ENCODE measurements at places on chromosomes 4 and X.
A peak's percentile ranks its signal among the peaks of the same experiment; 100 is the strongest.

GRCh38 chr4:6732441-6733357 is 16.7 kb downstream of the BLOC1S4 start:
- no peak for DNase-seq

DNA sequence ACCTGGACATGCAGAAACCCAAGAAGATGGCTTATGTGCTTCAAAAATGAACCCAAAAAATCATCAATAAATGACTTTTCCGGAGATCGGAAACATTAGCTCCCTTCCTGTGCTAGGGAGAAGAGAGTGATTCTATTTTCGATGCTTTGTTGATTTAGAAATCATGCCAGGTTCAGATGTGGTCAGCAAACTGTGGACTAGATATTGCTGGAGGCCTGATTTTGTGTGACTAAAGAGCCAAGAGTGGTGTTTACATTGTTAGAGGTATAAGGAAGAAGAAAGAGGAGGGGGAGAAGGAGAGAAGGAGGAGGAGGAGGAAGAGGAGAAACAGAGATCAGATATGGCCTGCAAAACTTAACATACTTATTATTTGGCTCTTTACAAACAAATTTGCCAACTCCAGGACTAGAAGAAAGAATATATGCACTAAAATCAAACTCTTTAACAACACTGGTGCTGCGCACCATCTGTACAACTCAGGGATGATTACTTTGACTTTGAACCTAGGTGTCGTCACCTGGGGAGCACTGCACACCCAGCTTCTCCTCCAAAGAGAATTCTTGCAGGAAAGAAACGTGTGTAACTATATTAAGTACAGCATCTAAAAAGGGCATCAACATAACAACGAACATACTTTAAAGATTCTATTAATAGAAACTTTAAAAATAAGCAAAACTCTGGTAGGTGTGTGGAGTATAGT is 664.9 kb upstream of the LCORL start:
- DNase-seq, result no peak

DNA sequence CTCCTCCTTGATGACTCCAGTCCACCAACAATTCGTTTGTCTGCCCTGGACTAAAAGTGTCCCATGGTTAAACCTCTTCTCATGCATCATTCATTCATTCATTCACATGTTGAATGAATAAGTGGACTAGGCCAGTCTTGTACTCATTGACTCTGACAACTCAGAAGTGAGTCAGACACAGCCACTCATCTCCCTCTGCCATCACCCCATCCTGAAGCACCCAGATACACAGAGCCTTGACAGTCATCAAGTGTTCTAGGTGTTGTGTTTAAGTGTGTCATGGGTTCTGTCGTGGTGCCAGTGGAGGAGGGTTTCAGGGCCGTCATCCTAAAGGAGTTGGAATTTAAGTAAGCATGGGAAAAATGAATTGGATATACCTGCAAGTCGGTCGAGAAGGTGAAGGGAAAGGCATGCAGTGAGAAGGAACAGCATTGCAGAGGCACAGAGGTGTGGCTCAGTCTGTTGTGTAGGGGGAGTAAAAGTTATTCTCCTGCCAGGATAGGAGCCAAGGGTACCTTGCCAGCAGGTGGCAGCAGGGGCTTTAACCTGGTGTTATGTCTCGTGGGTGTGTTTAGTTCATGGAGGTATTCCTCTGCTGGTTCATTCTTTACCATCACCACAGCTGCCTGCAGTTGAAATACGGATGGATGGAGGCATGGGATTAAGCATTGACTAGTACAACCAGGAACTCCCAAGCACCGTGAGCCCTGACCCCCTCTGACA is 18.3 kb downstream of the MAGED2 start:
- no peak for DNase-seq

DNA sequence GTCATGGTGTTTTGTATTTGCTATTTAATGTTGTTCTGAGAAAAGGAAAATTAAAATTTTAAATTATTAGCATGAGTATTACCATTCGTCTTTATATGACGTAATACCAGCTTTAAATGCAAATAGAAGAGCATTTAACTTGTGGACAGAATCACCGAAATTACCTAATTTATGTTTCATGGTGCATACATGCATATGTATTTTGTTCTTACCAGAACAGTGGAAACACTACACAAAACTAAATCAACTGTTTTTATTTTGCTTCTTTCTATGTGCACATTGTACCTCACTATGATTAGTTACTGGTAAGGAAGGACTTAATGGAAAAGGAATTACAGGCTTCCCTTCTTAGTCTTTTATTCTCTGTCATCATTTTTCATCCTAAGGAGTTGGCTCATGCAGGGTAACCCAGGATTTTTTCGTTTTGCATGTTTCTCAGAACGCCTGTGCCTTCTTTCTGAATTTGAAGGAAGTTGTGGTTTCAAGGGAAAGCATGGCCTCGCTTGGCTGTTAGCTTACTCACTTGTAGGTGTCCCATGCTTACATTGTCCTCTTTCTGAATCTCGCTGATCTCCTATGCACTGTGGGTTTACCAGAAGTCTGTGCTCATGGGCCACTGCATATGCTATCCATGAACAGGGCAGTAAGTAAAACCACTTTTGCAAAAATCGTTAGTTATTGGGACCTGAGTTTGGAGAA is 300.0 kb upstream of the PUDP start:
- DNase-seq, result no peak

DNA sequence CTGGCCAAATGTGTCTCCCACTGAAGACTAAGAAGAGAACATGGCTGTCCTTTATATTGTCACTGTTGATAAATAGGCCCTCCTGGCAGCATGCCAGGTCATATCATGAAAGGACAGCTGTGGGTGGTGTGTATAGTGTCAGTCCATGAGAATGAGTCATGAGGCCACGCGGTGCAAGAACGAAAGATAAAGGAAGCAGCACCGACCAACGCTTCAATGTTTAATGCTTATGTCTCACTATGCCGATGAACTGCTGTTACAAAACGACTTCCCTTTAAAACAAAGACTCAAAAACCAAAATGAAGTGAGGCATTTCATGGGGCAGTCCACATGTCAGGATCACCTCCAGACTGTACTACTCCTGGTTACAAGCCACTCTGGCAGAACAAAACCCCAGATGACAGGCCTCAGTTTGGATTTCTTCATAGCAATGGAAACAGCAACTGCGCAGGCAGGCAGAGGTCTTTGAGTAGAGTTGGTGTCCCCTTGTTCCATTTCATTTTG is 5.2 kb upstream of the TCEANC start:
- DNase-seq, result peak; percentile 29

DNA sequence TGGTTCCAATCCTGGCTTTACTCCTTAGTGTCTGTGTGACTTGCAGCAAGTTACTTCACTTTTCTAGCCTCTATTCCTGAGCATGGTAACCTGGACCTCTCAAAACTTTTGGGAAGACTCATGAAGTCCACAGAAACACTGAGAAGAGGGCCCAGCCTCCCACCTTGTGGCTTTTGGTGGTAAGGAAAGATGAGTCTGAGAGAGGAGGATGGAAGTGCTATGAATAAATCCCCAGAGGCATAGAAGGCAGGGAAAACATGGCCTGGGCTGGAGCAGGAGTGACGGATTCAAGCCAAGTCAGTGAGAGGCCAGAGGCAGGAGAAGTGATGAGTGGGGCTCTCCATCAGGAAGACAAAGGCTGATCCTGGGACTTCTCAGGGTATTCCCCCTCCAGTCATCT is 10.9 kb upstream of the MAGEA4 start:
- no peak for DNase-seq

GRCh38 chr4:187135878-187136277 is 412.2 kb upstream of the FAT1 start:
- no peak for DNase-seq

DNA sequence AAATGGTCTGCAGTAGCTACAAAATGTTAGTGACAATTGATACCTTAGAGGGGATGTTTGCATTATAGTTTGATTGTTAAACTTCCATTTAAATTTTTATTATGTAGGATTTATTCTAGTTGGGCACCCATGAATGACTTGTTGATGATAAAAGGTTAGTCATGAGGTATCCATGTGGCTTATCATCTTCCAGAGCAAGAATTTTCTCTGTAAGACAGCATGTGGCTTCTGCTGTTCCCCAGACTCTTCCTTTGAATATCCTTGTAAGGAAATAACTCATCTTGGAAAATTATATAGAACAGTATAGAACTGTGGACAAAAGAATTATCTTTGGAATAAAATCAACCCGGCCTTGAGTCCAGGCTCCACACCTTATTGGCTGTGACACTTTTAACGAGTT is 40.1 kb upstream of the KLHL8 start:
- no peak for DNase-seq

DNA sequence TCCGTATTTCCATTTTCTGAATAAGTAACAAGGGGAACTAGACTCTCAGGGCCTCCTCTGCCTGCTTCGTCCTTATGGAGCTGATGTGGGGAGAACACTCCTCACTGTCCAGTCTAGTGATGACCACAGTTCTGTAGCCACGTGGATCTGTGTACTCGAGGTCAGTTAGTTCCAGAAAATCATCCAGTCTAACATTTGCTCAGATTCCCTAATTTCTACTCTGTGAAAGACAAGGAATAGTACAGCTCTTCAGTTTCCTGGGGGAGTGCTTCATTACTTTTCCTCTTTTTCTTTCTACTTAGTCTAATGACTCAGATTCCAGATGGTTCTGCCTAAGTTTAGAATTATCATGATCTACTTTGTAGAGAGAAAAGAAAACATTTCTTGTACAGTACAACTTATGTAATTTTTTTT is 82.6 kb downstream of the SORBS2 start:
- DNase-seq, result no peak

- no peak for DNase-seq
Observed at GRCh38 chr4:105194328-105195231, 47.9 kb downstream of the TET2 start.

DNA sequence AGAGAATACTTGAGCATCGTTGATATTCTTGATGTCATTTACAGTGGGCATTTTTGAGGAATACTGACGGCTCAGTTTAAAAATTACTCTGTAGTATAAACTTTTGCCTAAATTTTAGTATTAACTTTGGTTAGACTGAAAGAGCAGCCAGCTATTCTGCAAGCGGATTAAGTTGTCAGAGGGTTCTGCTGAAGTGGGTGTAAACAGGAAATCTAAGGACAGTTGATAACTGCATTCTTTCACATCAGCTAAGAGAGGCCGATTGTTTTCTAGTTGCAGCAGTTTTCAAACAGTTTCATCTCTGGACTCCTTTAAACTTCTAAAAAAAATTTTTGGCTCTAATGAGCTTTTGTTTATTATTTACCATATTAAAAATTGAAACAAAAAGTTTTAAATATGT is 149.6 kb downstream of the RAPGEF2 start:
- no peak for DNase-seq

DNA sequence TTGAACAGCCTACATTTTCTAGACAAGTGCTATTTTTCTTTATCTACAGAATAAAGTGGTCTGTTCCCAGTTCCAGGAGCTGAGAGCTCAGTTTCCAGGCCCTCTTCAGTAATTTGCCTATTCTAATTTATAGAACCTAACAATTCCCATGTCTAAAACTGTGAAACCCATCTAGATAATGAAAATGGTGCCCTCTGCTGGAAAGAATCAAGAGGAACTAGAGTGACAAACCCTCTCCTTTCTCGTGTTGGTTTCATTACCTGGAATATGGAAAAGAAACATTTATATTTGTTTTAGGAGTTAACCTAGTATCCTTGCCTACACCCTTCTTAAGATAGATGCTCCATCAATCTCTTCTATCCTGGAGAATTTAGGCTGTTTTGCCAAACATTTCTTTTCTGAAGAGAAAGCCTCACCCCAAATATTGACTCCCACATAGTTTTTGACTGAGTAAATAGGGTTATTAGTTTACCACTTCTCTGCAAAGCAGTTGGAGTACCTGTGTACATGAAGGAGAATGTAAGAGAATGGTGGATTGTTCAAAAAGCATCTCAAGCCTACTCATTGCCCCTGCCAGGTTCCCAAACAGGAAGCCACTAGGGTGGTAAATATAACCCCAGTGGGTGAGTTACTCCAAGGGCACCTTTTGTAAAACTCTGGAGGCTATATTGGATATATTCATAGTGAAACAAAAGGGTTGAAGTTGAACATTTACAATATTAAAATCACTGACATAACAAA is 121.6 kb downstream of the RASL11B start:
- DNase-seq, result no peak

DNA sequence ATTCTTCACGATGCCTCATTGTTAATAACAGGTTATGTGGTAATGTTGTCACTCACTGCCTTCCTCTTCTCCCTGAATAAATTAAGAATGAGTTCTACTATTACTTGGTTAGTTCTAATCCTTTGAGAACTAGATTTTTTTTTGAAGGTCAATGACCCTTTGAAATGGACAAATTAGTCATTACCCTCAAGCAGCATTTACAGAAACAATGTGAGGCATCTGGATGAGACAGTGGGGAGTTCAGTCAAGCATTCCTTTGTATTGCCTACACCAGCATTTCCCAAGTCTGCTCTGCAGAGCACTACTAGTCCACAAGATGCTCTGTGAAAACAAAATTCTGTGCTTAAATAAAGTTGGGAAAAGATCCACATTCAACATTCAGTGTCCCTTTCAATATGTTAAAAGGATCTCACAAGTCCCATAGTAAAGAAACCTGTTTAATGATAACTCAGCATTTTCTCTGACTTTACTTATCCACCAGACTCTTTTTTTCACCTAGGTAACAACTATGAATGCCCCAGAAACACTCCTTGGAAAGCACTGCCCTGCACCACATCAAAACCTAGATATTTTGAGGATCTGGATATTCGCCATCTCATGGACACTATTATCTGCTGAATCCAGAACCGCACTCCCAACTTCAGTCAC is 60.6 kb downstream of the CHRDL1 start:
- DNase-seq, result no peak

DNA sequence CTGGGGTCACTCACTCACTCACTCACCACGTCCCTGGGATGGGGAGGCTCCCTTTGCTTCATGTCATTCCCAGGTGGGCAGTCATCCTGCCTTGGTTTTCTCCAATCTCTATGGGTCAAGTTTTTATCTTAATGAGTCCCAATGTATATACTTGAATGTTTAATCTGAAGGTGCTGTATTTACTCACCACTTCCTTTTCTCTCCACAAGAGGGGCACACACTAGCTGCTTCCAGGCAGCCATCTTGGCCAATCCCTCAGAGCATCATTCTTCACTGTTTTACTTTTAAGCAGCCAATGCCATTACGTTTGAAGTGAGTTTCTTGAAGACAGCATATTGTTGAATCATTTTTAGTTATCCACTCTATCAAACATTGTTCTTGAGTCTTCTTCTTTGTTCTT is 153.4 kb upstream of the ARSJ start:
- DNase-seq, result no peak

DNA sequence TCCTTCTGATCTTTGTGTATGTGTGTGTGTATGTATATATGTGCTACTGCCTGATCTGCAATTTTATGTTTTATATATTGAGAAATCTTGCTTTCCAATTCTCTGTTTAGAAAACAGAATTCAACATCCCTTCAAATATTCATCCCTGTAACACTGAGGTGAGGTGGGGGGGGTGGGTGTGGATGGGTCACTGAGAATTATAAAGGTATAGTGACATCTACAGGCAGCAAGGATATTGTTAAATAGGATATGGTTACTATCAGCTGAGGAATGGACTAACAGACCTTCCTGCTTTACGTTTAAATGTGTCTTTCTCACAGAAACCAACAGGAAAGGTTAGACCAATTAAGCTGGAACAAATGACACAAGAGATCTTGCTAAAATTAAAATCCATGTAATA is 19.0 kb upstream of the MAGEB2 start:
- no peak for DNase-seq

- no peak for DNase-seq
Observed at GRCh38 chr4:113588895-113589668, 172.5 kb downstream of the CAMK2D start.
